Stimulated activated CD8-positive, alpha-beta memory T cell treated with anti-CD3 and anti-CD28 coated beads, Interleukin-2, amount 100 ng/mL, for 48 hours (primary cell): ENCODE measurements at places on chromosomes 12 and 14.

DNA sequence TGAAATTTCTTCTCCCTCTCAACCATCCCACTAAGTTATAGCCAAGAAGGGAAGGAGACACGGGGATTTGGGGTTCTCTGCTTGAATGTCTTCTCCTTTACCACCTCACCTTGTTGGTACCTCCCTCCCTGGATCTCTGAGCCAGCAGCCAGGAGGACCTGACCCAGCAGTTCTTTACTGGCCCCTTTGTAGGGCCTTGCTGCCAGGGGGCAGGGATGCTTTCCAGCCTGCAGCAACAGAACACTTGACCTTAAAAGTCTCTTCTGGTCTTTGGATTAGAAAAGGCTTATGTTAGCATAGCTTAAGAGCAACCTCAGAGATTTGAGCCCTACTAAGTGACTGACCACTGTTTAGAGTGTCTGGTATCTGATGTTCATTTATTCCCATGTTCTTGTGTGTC lies 10.4 kb downstream of the MLEC start:
- no peak for DNase-seq

- no peak for DNase-seq
Measured at GRCh38 chr14:86462193-86462753, 932.3 kb downstream of the FLRT2 start.

- DNase-seq, result no peak
Measured at GRCh38 chr14:89640141-89640540, 223.1 kb upstream of the FOXN3 start.

- no peak for DNase-seq
Measured at GRCh38 chr14:89032086-89032649, 207.7 kb downstream of the TTC8 start.

GRCh38 chr12:69066492-69067373 lies 133.8 kb upstream of the CPM start:
- no peak for DNase-seq

- no peak for DNase-seq
Measured at GRCh38 chr14:34300882-34301734, 160.9 kb downstream of the SPTSSA start.

- DNase-seq, result no peak
Measured at GRCh38 chr12:92432724-92433441, 269.9 kb upstream of the PLEKHG7 start.

DNA sequence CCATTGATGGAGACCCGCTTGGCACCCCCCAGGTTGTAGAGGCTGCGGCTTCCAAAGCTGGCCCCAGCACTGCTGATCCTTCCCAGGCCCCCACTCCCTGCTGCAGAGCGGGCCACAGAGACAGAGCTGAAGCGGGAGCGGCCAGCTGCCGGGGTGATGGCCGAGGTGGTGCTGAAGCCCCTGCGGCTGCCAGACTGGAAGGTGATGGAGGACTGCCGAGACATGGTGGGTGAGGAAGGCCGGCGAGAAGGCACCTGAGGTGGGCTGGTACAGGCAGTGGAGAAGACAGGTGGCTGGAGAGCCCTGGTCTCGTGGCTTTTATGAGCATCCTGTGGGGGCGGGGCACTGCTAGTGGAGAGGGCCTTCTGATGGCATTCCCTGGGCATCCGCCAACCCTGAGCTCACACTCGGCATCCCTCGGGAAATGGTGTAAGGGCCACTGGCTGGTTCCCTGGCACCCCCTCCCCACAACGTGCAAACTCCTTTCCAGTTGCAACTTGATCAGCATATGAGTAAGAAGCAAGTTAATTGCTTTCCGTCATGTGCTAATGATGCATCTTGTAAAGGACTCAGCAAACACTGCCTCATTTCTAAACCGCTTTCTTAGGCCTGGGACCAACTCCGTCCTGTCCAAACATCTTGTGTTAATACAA lies at the start of gene KRT75:
Gene KRT75, minus strand, starts transcription at position 291 of the 653 bp plus-strand sequence. Its CDS starts 67 bp downstream, at position 224.
- no peak for DNase-seq

DNA sequence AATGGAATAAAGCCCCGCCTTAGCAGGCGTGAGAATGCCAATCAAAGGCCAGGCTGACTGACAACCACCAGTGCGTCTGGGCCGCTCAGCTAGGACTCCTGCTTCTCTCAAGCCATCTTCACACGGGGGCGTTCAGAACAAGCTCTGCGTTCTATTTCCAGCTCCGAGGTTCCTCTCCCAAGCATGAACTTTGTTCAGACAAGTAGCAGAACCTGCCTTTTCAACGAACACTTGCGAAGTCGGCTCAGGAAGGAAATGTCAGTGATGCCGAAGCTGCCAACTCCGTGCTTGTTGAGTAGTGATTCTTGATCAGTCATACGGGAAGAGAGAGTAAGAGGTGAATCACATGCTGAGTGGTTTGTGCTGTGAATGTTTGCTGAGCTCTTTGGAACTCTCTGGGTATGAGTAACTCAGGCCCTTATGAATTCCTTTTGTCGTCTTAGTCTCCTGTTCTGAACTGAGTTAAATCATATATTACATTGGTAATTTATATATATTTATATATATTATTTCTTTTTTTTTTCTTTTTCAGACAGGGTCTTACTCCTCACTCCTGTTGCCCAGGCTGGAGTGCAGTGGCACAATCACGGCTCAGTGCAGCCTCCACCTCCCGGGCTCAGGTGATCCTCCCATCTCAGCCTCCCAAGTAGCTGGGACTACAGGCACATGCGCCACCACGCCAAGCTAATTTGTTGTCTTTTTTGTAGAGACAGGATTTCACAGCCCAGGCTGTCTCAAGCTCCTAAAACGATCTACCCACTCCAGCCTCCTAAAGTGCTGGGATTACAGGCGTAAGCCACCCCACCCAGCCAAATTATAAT lies 29.4 kb upstream of the BCL7A start:
- DNase-seq, result peak; percentile 44

DNA sequence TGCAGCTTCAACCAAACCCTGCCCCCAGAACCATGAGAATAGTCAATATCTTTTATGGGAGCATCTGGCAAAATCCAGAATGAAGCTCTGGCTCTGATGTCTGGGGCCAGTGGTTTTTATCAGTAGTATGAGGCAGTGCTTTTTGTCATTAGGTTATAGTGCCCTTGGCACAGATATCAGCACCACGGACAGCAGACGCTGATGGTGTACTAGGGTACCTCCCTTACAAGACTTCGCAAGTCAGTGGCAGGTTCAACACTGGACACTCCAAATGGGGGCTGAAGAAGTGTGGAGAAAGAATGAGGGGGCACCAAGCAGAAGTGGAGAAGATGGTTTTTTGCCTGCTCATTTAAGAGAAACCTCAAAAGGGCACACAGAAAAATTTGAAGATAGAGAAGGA lies 68.2 kb upstream of the E2F7 start:
- DNase-seq, result no peak

DNA sequence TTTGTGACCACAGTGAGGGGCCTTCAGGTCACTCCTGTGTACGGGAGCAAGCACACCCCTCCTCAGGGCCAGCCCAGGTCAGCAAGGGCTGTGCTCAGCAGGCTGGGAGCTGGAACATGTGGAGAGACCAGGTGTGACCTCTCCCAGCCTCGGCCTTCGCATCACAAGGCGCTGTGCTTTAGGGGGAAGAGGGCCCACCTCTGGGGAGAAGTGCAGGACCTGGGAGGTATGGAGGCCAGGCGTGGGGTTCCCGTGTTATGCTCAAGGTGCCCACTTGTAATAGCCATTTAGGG lies 194.6 kb upstream of the PRMT8 start:
- no peak for DNase-seq

GRCh38 chr12:28622406-28622805 lies 432.1 kb downstream of the CCDC91 start:
- no peak for DNase-seq

DNA sequence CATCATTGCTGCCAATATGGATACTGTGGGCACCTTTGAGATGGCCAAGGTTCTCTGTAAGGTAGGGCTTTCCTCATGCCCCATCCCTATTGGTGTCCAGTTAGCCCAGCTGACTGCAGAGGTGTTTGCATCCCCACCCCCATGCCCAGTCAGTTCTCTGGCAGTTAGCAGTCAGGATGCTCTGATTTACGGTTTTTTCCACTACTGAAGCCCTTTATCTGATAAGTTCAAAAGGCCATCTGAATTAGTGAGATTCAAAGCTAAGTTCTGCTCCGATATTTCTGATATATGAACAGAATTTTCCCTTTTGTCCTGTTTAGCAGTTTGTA lies 773 bp downstream of the GMPR2 start:
- no peak for DNase-seq

GRCh38 chr14:76697246-76697905 lies 63.9 kb upstream of the VASH1 start:
- DNase-seq, result no peak

- DNase-seq, result no peak
Measured at GRCh38 chr14:85471156-85471555, 58.8 kb upstream of the FLRT2 start.
